Large intestine (tissue), 12 donors: ENCODE measurements at places on chromosomes 6 and 20. TPM values are rescaled to one million over a fixed set of nuclear protein-coding genes. Genes with fewer than 3 reads are reported as not detected.
A peak's percentile ranks its signal among the peaks of the same experiment; 100 is the strongest.

Gene KIF6
- 0.70 TPM for polyA plus RNA-seq

Gene IMPG1
- 3.4 TPM for polyA plus RNA-seq

DNA sequence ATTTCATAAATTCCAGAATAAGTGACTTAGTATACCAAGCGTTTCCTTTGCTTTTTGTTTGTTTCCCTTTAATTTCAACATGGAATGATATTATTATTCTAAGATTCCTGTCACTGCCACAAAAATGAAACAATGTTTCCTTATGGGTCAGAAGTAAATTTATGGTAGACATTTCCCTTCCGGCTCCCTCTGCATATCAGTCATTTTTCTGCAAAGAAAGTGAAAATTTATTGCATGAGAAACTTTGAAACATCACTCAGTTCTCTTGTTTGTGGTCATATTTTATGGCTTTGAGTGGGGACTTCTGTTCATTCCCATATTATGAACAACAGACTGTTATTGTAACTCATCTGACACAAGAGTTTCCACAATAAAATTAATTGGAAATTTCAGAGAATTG, 97.8 kb downstream of the NKAIN2 start:
- H3K4me1 ChIP-seq = no peaks in the 10 kb centered on the region
- no peak overlapping the region for H3K4me3 ChIP-seq
- no peak overlapping the region for H3K27ac ChIP-seq
- DNase-seq = no peak
- H3K36me3 ChIP-seq = no peaks in the 10 kb centered on the region
- no peaks in the 10 kb centered on the region for H3K27me3 ChIP-seq

DNA sequence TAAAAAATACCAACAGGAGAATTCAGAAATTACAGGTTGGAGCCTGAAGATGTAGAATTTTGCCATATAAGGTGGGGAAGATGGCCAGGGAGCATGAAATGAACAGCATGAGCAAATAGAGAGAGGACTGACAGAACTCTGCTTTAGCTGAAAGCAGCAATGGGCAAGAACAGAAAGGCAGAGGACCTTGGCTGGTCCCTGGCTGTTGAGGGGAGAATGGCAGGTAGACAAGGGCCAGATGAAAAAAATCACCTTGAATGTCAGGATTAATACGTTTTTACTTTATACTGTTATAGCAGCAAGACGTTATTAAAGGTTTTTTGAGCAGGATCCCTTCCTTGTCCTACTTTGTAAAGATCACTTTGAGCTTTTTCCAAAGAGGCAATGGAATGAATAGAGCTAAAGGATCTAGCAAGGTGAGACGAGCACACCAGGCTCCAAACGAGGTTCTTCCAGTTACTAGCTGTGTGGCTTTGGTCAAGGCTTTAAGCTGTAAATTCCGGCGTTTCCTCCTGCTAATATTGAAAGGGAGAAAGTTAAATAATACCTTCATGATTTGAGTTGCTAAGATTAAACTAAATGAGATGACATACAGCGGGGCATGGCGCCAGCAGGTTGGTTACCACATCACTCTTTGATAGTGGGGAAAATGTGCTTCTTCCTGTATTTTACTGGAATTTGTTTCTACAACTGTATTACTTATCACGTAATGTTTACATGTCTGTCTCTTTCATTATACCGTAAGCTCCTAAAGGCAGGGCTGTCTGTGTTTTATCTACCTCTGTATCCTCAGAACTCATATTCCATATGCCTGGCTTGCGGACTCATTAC, 776 bp downstream of the PPIL1 start:
- peaks cover 10% of the 10 kb centered on the region for H3K4me1 ChIP-seq
- H3K27ac ChIP-seq = peak overlapping the region; percentile 83
- H3K27me3 ChIP-seq = peaks cover 1% of the 10 kb centered on the region
- peak overlapping the region; percentile 87 for H3K4me3 ChIP-seq

- no peaks in the 10 kb centered on the region for H3K36me3 ChIP-seq
- no peak for DNase-seq
- no peaks in the 10 kb centered on the region for H3K27me3 ChIP-seq
- H3K27ac ChIP-seq = no peak overlapping the region
- no peaks in the 10 kb centered on the region for H3K4me1 ChIP-seq
Observed at GRCh38 chr6:148317051-148317450, 25.6 kb upstream of the SASH1 start.

DNA sequence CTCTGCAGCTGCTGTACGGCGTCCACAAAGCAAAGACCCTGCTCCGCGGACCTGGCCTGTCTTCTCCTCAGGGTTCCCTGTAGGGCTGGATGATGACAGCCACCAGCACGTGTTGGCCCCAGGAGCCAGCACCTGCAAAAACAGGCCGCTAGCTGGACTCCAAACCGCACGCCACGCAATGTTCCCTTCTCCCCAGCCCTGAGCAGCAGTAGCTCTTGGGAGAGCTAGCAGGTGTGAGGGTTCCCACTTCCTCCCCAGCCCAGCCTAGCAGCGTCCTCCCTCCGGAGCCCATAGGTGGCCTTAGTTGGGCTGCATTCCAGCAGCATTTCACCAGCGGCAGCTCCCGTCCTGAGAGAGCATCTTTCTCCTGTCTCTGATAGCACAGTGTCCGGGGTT, 42.3 kb downstream of the DACT2 start:
- no peaks in the 10 kb centered on the region for H3K36me3 ChIP-seq
- no peak overlapping the region for H3K4me3 ChIP-seq
- no peak for DNase-seq
- no peaks in the 10 kb centered on the region for H3K27me3 ChIP-seq
- H3K4me1 ChIP-seq = peaks cover 26% of the 10 kb centered on the region
- H3K27ac ChIP-seq = no peak overlapping the region

DNA sequence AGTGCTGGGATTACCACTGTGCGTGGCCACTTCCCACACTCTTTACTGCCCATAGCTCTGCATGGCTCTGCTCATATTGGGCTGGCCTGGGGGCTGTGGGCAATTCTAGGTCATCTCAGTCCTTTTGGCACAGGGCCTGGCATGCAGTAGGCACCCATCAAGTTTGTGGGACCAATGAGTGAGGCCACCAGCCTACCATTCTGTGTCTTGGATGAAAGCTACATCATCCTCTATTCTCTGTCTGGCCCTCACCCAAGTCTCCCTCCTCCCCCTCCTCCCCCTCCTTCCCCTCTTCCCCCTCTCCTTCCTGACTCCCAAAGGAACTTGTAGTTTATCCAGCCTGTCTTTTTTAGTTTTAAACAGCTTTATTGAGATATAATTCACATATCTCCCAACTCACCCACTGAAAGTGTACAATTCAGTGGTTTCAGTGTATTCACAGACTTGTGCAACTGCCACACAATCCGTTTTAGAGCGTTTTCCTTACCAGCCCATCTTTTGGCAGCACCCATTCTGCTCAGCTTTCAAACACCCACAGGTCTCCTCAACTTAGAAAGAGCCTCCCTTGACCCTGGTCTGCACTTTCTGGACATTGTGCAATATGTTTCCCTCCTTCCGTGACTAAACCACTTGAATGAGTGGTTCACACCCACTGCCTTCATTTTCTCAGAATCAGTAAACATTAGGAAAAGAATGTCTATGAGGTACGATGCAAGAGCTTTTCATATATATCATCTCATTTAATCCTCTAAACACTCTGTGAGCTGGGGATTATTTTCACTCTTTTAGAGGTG, 21.5 kb upstream of the MRPS18A start:
- DNase-seq = no peak
- no peaks in the 10 kb centered on the region for H3K27me3 ChIP-seq
- H3K27ac ChIP-seq = peak overlapping the region; percentile 44
- H3K4me1 ChIP-seq = peaks cover 28% of the 10 kb centered on the region
- no peaks in the 10 kb centered on the region for H3K36me3 ChIP-seq

- H3K4me1 ChIP-seq = no peaks in the 10 kb centered on the region
- no peak overlapping the region for H3K27ac ChIP-seq
- no peak for DNase-seq
- H3K27me3 ChIP-seq = no peaks in the 10 kb centered on the region
- H3K4me3 ChIP-seq = no peak overlapping the region
Observed at GRCh38 chr6:74871757-74872156, 334.1 kb downstream of the COL12A1 start.

DNA sequence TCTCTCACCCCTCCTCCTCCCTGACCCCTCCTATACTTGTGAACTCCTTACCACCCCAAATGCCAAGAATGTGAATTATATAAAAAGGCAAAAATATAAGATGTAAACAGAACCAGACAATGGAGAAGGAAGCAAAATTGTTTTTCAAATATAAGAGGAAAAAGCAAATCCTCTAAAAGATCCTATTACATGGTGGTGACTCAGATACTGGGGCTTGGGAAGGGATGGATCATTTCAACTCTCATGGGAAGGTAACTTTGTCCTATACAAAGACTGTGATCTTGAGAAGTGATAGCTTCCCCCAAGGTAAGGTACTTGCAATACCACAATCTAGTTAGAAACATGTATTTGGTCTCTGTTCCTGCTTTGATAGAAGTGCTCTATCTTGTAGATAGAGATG, 24.6 kb upstream of the TNFRSF21 start:
- H3K4me1 ChIP-seq = no peaks in the 10 kb centered on the region
- no peaks in the 10 kb centered on the region for H3K27me3 ChIP-seq
- H3K4me3 ChIP-seq = no peak overlapping the region
- DNase-seq = no peak

DNA sequence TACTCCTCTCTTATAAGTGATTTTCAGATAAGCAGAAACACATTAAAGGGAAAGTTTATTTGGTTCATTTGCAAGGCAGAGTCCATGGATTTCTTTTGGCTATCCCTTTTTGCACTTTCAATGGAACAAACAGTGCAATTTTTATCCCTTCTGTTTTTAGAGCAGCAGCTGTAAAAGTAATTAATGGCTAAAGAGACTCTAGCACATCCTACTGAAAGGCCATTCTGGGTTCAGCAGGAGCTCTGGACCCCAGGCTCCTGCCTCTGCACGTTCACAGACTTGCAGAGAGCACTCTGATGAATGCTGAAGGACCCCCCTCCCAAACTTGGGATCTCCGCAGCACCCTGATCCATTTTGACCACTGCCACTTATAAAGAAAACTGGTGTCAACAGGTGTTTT, 40.3 kb upstream of the PDE7B start:
- no peaks in the 10 kb centered on the region for H3K36me3 ChIP-seq
- H3K4me3 ChIP-seq = no peak overlapping the region
- no peaks in the 10 kb centered on the region for H3K27me3 ChIP-seq
- no peak for DNase-seq
- H3K27ac ChIP-seq = no peak overlapping the region
- no peaks in the 10 kb centered on the region for H3K4me1 ChIP-seq

- no peaks in the 10 kb centered on the region for H3K4me1 ChIP-seq
- H3K27ac ChIP-seq = no peak overlapping the region
- H3K4me3 ChIP-seq = no peak overlapping the region
- DNase-seq = no peak
- H3K27me3 ChIP-seq = no peaks in the 10 kb centered on the region
Observed at GRCh38 chr6:55621993-55622392, 43.0 kb upstream of the HMGCLL1 start.

DNA sequence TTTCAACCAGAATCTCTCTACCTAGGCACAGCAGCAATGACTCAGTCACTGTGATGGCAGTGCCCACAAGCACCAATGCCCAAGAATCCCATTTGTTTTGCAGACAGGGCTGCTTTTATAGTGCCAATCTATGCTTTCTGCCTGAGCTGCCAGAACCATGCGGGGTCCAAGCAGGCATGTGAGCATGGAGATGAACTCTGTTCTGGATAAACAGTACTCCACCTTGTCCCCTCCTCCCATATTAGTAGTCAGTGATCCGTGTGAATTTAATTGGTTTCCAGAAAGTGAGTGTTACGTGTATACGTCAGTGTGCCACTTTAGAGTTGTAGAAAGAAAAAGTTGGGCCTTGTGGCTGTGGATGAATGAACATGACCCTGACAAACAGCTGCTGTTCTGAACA, 79.4 kb downstream of the SASH1 start:
- no peak for DNase-seq
- no peaks in the 10 kb centered on the region for H3K4me1 ChIP-seq
- H3K36me3 ChIP-seq = no peaks in the 10 kb centered on the region
- H3K27ac ChIP-seq = no peak overlapping the region
- no peaks in the 10 kb centered on the region for H3K27me3 ChIP-seq

- H3K4me1 ChIP-seq = peaks cover 6% of the 10 kb centered on the region
- H3K36me3 ChIP-seq = no peaks in the 10 kb centered on the region
- H3K27ac ChIP-seq = no peak overlapping the region
- H3K27me3 ChIP-seq = no peaks in the 10 kb centered on the region
- peak overlapping the region; percentile 88 for H3K4me3 ChIP-seq
Observed at GRCh38 chr6:108074057-108074358, 533 bp downstream of the OSTM1 start.

GRCh38 chr6:89198235-89198634, 18.9 kb downstream of the GABRR1 start:
- H3K27me3 ChIP-seq = peaks cover 3% of the 10 kb centered on the region
- no peak overlapping the region for H3K4me3 ChIP-seq
- DNase-seq = no peak
- H3K4me1 ChIP-seq = no peaks in the 10 kb centered on the region
- H3K27ac ChIP-seq = no peak overlapping the region

DNA sequence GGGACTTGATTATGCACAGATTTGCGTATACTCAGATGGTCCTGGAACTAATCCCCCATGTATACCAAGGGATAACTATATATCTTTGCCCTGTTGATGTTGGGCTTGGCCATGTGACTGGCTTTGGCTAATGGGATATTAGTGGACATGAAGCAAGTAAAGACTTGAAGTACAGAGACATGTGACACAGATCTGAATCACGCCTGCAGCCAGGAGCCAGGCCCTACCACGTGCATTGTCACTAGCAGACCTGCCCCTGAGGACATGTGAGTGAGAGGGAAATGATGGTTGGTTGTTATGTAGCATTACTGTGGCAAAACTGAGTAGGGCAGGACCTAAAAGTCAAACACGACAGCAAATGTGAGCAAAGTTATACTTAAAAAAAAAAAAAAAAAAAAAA, 155.7 kb downstream of the AKAP7 start:
- H3K27me3 ChIP-seq = no peaks in the 10 kb centered on the region
- H3K36me3 ChIP-seq = peaks cover 3% of the 10 kb centered on the region
- DNase-seq = no peak
- no peak overlapping the region for H3K27ac ChIP-seq
- H3K4me3 ChIP-seq = no peak overlapping the region

DNA sequence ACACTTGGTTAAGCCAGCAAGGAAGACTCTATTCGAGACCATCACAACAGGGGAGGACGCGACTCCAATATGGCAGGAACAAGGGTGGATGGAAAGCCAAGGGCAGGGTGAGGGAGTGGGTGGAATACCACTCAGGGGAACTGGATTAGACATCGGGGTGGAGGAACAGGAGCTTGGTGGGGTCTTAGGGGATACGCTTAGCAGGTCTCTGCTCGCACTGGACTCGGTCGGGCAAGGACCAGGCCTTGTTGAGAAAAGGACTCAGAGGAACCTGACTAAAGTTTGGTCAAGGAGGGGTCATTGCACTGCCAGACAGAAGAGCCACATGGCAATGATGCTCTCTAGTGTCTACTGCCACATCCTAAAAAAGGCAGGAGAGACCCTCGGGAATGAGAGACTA, 10.5 kb downstream of the DUSP22 start:
- no peak overlapping the region for H3K27ac ChIP-seq
- H3K4me1 ChIP-seq = peaks cover 18% of the 10 kb centered on the region
- no peak for DNase-seq
- no peaks in the 10 kb centered on the region for H3K27me3 ChIP-seq
- H3K36me3 ChIP-seq = no peaks in the 10 kb centered on the region

- H3K27ac ChIP-seq = no peak overlapping the region
- H3K36me3 ChIP-seq = no peaks in the 10 kb centered on the region
- no peaks in the 10 kb centered on the region for H3K27me3 ChIP-seq
- peaks cover 4% of the 10 kb centered on the region for H3K4me1 ChIP-seq
- no peak for DNase-seq
- no peak overlapping the region for H3K4me3 ChIP-seq
Observed at GRCh38 chr6:5094327-5094726, 9.2 kb downstream of the PPP1R3G start.

- DNase-seq = no peak
- no peaks in the 10 kb centered on the region for H3K36me3 ChIP-seq
- no peaks in the 10 kb centered on the region for H3K4me1 ChIP-seq
- H3K27me3 ChIP-seq = no peaks in the 10 kb centered on the region
- H3K27ac ChIP-seq = no peak overlapping the region
- no peak overlapping the region for H3K4me3 ChIP-seq
Observed at GRCh38 chr20:61331543-61331942, 79.5 kb downstream of the CDH4 start.
